ENCODE measurements at places on chromosomes 2 and 18.

DNA sequence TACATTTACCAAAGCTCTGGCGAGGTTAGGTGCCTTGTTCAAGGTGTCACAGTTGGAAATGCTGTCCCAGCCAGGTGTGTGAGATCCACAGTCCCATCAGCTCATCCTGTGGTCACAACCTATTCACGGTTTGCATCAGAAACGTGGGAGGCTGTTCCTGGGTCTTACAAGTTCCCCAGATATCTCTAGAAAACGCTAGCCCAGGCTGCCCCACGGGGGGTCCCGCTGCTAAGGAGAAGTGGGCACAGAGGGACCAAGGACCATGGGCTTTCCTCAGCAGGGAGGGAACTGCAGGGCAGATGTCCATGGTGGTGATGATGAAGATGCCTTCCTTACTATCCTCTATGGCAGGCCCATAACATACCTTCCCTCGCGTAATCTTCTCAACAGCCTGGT is 649 bp downstream of the FECH start:
- DNase-seq: no peak

GRCh38 chr2:70188460-70188859 is 2.4 kb downstream of the C2orf42 start:
- no peak for DNase-seq

DNA sequence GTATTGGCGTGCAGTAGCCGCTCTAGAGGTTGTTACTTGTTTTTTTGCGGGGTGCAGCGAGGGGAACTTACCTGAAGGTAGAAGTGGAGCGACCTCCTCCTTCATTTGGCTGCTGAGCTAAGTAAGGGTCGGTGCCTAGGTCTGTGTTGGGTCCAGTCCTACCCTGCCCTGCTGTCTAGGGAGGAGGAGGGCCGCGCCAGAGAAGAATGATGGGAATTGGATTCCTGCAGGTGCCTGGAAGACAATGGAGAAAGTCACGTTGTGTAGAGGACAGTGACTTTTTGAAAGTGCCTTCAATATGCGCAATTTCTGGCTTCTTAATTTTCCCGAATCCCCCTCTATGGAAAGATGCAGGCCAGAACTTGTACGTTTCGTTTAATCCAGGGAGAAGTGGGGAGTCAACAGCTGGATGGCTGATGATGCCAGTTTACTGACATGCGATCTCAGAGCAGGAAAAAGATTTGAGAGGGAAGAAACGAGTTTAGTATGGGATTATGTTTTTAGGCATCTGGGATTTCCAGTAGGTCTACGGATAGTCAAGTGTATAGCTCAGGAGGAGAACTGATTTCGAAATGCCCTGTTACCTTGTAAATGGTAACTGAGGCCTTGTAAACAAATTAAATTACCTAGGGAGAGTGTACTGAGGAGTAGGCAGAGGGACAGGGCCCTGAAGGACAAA is 653 bp downstream of the MRPS9 start:
- DNase-seq: no peak

DNA sequence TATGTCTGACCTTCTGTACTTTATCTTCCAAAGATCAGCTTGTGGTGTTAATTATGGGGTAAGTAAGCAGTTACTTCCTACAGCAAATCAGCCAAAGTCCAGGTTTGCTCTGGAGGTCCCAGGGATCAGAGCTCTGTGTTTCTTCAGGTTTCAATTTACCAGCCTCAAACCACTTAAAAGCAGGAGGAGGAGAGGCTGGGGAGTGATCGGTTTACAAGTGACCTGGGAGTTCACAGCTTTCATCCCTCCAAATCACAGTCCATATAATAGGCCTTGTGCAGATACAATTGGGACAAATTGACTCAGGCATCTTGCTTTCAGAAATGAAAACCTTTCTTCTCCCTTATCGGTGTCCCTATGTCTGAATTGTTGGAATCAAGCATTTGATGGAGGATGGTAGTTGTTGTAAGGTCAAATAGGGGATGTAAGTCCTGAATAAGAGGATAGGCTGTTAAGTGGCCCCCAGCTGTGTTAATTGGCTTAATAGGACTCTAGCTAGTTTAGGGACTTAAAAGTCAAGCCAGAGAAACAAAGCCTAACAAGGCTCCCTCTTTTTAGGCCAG is 188.0 kb upstream of the NT5C1B start:
- DNase-seq: no peak

DNA sequence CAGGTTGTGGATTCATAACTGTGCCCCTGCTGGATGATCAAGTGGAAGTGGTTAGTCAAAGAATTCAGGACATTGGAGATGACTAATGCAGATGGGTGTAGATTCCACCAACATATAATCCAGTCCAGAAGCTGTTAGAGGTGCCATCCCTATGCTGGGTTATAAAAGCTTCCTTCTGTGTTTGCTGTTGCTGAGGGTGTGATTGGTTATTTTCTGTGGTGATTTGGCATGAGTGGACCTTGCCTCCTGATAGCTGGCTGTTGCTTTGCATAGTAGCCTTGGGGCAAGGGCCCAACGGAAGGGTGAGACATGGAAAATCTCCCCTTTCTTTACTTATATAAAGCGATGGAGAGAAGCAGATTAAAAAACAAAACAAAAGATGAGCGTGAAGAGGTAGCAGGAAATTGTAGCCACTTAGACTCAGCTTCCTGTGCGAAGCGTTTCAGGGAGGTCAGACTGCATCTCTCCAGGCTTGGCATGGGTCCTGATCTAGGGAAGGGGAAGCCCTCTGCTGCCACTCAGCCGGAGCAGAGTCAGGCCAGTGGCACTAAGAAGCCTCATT is 190.4 kb downstream of the FMNL2 start:
- DNase-seq: peak; percentile 47

- DNase-seq: no peak
Observed at GRCh38 chr2:107602801-107603200, 223.9 kb upstream of the RGPD4 start.

GRCh38 chr2:111185361-111186022 is 64.8 kb downstream of the BCL2L11 start:
- no peak for DNase-seq

GRCh38 chr2:20052861-20053281 is 1.4 kb upstream of the LAPTM4A start:
- DNase-seq: peak; percentile 5

DNA sequence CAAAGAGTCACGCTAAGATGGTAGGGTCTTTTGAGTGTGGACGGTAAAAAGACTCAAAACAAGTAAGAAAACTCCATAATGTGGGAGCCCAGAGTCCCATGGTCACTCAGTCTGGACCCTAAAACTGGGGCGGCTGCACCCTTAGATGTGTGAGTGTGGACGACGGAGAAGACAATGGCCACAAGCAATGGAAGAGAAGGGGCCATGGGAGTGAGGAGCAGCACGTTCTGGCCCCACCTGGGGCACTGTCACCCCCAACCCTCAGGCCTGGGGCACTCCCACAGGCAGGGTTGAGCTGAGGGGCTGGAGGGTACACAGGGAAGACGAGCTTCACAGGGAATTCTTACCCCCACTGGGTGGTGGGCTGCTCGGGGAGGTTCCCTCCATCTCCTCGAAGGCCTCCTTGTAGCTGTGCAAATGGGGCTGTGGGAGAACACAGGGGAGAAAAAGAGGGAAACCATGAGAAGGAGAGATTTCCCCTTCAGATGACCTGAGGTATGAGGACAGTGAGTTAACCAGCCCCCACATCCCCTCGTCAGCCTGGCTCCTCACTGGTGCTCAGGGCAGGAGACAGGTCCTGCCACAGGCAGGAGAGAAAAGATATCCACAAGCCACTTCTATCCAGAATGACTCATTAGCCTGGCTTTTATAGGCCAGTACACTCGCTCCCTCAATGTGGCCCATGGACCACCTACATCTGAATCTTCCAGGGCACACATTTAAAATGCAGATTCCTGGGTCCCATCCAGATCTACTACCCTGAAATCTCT is 167.9 kb downstream of the TNS1 start:
- DNase-seq: no peak

DNA sequence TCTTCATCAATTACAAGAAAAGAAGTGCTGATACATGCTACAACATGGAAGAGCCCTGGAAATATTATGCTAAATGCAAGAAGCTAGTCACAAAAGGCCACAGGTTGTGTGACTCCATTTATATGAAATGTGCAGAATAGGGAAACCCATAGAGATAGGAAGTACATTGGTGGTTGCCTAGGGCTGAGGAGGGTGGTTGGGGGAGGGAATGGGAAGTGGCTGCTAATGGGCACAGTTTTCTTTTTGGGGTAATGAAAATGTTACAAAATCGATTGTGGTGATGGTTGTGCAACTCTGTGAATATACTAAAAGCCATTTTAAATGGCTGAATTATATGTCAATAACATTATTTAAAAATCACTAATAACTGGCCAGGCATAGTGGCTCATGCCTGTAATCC is 24.3 kb upstream of the RESP18 start:
- DNase-seq: no peak

GRCh38 chr18:49743117-49743567 is 70.2 kb downstream of the ACAA2 start:
- DNase-seq: no peak

GRCh38 chr18:52715421-52715820 is 375.4 kb downstream of the DCC start:
- no peak for DNase-seq

GRCh38 chr2:211836409-211836808 is 702.2 kb downstream of the ERBB4 start:
- peak; percentile 9 for DNase-seq

DNA sequence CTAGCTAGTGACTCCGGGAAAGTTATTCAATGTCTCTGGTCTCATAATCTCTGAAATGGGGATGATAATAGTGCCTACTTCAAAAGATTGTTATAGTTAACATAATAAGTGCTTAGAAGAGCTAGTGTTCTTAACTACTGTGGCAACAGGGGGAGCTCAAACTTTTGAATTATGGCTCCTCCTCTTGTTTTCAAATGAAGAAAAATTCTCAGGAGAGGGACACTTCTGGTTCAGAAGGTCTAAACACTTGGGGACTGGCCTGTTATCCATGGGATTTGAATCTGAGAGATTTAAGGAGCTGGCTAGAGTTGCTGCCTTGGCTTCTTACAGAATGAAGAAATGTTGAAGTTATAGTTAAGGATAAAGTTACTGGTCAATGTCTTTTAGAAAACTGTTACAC is 92.2 kb upstream of the ITGB6 start:
- DNase-seq: no peak

DNA sequence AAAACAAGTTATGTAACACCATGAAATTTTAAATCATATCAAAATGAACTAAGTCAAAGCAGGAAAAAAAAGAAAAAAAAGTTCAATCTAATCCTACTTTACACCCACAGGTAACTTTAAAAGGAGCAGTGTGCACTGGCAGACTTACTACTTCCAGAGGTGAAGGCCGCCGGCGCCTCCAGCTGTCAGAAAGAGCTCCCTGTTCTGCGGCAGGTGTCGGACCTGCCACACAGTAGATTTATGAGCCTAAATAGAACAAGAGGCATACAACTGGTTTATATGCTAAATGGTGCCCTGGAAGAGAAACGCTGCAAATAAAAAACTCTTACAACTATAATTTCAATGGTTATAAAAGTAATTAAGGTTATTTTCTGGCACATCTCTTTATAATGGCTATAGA is 23.1 kb upstream of the PNO1 start:
- peak; percentile 17 for DNase-seq

All from NCI-H526 treated with DMSO at 0.1 percent for 48 hours (cell line).